Activated CD4-positive, alpha-beta T cell treated with anti-CD3 and anti-CD28 coated beads, Interleukin-2, Interleukin-6, amounts not matched to agents 100 ng/mL and 50 ng/mL, durations not matched to agents 16 hours and 8 hours (primary cell): ENCODE measurements at places on chromosomes 13 and 19.

- DNase-seq, result peak; percentile 11
These were observed 27.8 kb downstream of the PIN1 start for GRCh38 chr19:9862938-9863337.

- no peak for DNase-seq
These were observed 13.7 kb downstream of the ZBTB7A start for GRCh38 chr19:4052993-4053422.

DNA sequence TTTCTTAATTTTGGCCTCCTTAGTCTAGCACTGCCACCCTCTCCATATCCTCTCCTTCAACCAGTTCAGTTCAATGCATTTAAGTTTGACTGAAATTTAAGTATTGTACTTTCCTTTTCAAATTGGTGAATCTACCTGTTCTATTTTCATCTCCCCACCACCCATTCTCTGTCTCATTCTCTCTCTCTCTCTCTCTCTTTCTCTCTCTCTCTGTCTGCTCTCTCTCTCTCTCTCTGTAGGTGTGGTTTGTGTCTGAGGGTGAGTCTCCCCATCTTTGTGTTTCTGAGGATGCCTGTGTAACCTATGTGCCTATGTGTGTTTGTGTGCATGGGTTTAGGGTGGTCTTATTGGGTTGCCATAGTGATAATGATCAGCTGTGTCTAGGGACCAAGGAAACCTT, 10.1 kb downstream of the PDX1 start:
- no peak for DNase-seq

GRCh38 chr13:74465271-74465670, 331.1 kb upstream of the KLF12 start:
- DNase-seq, result no peak

DNA sequence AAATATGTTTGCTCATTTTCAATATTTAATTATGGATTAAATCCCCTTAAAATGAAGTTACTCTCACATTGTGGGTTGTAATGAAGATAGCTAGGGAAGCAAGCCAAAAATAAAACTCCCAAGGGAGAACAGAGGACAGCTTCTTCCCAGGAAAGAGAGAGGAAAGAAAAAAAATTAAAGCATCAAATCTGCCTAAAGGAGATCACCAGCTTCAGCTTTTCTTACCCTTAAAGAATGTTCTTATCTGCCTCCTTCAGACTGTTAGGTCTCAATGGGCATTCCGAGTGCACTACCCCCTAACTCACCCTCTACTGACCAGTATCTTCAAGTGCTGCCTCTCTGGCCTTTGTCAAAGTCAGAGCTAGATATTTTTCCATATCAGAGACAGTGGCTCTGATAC, 55.2 kb downstream of the XPO4 start:
- DNase-seq, result no peak

DNA sequence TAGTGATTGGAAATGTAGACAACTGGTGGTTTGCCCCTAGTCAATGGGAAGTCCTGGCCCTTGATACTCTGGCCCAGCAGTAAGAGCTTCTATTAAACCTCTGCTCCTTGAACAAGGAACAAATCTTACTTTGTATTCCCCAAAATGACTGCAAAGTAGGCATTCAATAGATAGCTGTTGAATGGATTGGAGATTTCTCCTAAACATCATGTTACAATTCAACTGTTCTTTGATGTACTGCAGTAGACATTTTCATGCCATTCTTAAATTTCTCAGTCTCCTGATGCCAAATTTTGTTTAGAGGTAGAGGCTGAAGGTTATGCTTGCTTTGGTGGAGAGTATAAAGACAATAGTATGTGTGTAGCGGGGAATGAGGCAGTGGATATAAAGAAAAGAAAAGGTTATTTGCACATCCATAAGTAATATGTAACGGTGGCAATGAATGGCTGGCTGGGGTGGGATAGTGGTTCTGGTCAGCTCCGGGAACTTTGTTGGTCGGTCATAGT, 12.8 kb downstream of the MIR17HG start:
- no peak for DNase-seq

- DNase-seq, result no peak
These were observed 6.1 kb downstream of the HAUS8 start for GRCh38 chr19:17069193-17069592.

DNA sequence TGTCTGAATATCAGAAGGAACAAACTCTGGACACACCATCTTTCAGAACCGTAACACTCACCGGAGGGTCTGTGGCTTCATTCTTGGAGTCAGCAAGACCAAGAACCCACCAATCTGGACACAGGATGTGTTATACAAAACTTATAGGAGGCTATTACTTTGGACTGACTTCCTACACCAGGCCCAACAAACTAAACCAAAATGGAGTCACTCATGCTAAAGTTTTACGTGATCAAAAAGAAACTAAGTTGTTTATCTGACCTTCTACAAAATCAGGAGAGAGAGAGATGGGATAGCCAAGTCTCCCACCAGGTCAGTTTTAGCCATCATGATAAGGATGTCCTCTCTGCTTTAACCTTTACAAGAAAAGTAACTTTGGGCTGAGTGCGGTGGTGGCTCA, 3.2 kb upstream of the RAB11B start:
- DNase-seq, result no peak

DNA sequence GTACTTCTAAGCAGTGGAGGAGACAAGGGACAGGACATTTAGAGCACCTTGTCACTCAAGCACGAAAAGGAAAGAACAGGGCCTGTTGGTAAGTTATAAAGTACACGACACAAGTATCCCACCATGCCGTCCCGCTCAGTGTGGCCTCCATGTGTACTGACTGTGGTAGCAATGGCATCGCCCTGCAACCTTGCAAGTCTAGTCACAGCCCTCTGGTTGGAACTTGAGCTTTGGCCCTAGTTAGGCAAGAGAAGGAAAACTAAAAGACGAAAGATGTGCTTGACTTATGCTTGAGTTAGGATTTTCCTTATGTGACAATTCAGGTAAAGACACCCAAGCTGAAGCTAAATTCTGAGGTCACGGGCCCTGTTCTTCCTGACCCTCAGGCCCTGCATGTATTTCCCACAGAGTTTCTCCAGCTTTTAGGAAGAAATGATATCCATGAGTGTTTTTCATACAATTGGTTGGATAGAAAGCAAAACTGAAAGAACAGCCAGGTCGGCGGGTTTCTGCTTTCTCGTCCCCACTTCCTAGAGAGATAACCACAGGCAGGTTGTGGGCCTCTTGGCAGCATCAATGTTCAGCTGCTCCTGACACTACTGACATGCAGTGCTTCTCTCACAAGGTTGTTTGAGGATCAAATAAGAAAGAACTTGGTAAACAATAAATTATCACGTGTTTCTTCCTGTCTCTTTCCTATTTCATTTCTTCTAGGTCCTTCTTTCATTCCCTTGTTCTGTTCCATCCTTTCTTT, 216.2 kb downstream of the IRS2 start:
- DNase-seq, result peak; percentile 56

DNA sequence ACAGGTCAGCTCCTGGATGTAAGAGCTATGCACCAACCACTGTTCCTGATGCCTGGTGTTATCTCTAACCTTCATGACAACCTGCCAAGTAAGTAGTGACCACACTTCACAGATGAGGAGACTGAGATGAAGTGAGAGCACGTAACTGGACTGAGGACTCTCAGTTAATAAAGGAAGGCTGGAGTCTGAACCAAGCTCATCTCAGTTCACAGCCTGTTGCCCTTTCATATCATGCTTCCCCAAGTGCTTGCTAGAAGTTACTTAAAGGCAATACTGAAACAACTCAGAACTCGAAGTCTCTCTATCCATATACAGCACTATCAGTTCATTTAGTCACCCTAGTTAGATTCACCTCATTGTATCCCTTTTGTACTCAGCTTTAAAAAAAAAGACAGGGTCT, 119.7 kb downstream of the ABCC4 start:
- no peak for DNase-seq

- no peak for DNase-seq
These were observed 9.9 kb downstream of the LYL1 start for GRCh38 chr19:13092606-13093235.

DNA sequence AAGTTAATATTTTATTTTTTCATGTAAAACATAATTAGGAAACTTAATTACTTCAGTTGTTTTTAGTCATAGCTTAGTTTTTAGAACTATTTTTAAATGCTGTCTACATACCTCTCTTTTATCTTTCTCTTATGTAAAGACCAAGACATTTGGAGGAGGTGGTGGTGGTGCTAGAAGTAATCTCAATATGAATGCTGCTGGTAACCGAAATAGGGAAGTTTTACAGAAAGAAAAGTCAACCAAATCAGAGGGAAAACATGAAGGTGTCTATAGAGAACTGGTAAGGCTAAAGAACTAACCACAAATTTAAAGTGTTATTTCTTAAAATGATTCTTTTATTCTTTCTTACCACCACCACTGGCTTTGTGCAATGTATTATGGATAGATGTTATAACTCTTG, 97.3 kb downstream of the TDRD3 start:
- DNase-seq, result no peak

- peak; percentile 37 for DNase-seq
These were observed 38.4 kb downstream of the DEDD2 start for GRCh38 chr19:42178791-42179674.

DNA sequence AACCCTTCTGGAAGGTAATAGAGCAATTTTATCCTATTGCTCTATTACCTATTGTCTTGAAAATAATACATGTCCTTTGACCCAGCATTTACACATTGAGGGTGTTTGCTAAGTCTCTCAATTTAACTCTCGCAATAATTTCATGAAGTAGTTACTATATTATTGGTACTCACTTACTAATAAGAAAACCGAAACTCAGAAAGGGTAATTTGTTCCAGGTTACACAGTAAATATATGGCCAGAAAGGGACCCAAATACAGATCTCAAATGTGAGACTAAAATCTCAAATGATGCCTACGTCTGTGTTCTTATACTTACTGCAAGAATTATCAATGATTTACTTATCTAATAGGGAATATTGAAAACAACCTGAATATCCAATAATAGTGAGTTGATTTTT, 29.7 kb upstream of the FAM216B start:
- DNase-seq, result peak; percentile 2

- no peak for DNase-seq
These were observed 15.4 kb upstream of the IRGC start for GRCh38 chr19:43700395-43701000.

GRCh38 chr19:18197306-18197705, 4.3 kb downstream of the MPV17L2 start:
- DNase-seq, result no peak

DNA sequence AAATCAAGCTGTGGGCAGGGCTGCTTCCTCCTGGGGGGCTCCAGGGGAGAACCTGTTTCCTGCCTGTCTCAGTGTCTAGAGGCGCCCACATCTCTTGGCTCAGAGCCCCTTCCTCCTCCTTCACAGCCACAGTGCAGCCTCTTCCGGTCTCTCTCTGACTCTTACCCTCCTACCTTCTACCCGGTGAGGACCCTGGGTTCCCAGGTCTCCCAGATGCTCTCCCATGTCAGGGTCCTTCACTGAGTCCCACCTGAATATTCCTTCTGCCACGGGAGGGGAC, 153.1 kb downstream of the KDM4B start:
- DNase-seq, result no peak

GRCh38 chr13:87837946-87838345, 166.8 kb downstream of the SLITRK5 start:
- no peak for DNase-seq

DNA sequence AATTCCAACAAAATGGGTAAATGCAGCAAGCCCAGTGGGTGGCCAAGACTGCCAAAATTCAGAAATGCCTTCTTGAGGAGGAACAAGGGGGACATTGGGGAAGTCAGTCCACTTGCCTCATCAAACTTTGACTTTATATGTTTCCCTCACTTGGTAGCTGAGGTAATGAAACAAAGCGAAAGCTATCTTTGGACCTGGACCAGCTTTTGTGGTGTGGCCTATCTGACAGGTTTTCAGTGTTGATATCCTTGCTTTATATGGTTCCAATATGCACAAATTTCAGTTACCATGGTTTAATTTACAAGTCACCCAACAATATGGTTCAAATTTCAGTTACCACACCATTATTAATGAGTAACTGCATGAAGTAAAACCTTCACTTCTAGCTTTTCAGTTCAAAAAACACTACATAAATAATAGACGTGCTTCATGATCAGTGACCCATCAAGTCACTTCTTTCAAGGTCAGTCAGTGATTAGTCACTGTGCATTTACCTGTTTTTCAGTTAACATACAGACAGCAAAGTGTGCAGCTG, 17.7 kb upstream of the POU4F1 start:
- no peak for DNase-seq

DNA sequence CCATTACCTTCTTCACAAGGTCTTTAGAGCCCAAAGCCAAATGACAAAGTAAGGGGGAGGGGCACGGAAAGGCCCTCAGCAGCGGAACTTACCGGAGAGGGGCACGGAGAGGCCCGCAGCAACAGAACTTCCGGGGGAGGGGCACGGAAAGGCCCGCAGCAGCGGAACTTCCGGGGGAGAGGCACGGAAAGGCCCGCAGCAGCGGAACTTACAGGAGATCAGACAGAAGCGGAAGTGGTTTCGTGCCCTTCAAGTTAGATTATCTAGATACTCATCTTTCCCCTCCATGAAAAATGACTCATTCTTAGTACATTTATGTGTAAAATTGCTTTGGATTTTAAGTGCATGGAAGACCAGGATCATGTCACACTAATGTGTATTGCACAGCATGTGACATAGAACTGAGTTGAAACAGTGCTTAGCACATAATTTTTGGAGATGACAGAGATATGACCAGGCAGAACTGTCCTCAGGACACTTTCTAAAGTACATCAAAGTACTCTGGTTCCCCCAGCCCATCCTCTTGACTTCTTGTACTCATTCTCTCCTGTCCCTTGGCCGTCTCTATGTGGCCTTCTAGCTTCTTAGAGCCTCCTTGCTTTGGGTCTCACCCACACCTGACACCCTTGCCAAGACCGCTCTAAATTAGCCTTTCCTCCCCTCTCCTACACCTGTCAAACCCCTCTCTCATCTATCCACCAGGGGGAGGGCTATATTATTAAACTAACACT, 25.7 kb upstream of the TPTE2 start:
- peak; percentile 89 for DNase-seq

DNA sequence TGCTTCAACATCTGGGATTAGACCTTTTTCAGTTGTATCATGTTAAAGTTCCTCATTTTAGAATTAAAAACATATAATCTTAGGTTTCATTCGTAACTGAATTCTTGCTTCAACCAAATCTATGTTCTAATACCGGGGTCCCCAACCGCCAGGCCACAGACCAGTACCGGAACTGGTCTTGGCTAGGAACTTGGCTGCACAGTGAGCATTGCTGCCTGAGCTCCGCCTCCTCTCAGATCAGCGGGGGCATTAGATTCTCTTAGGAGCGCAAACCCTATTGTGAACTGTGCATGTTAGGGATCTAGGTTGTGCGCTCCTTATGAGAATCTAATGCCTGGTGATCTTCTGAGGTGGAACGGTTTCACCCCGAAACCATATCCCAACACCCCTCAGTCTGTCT, 19.2 kb downstream of the ITM2B start:
- DNase-seq, result no peak

GRCh38 chr13:114177245-114178010, 1.6 kb upstream of the CFAP97D2 start:
- no peak for DNase-seq
